Fibroblast of skin of right biceps (primary cell): ENCODE measurements at places on chromosomes 6 and 20.
A peak's percentile ranks its signal among the peaks of the same experiment; 100 is the strongest.

DNA sequence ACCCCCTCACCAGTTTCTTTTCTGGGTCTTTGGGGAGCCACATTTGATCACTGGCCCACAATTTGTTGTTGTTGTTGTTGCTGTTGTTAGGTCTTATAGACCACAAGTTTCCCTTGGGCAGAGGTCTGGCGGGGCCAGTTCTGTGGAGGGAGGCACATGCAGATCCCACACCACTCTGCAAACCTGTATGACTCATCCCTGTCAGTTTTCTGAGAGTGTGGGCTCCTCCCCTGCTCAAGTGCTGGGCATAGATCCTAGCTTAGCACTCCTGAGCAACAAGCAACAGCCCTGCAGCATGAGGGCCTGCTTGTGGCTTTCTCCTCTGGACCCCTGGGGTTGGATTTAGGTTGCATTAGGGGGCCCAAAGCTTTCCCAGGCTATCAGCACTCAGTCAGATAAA is 411.1 kb upstream of the HTR1E start:
- DNase-seq = no peak

- peak; percentile 18 for DNase-seq
Observed at GRCh38 chr20:54668271-54669039, 193.1 kb downstream of the DOK5 start.

- DNase-seq = no peak
Observed at GRCh38 chr20:4603724-4604123, 118.0 kb upstream of the PRND start.

- no peak for DNase-seq
Observed at GRCh38 chr6:133410638-133411435, 169.7 kb downstream of the EYA4 start.

DNA sequence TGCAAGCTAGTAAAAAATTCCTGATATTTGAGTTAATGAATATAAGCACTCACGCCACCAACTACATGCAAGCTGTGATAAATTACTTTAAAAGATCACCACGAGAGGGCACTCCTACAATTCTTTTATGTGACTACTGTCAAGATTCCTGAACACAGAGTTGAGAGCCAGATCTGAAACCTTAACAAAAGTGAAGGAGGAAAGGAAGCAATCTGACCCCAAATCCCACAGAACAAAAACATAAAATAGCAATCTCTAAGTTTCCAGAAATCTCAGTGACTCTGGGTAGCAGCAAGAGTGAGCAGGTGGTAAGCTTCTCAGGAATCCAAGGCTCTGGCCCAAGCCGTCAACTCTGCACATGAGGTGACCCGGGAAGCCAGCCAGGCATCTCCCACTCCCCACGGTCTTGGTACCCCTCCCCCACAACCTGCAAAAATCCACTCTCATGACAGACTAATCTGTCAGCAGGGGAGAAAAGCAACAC is 55.1 kb downstream of the STAU1 start:
- peak; percentile 67 for DNase-seq

- no peak for DNase-seq
Observed at GRCh38 chr20:62787866-62788265, 8.4 kb upstream of the MRGBP start.

GRCh38 chr20:51616060-51616459 is 73.5 kb upstream of the NFATC2 start:
- no peak for DNase-seq
